T-cell (primary cell): ENCODE measurements at places on chromosomes 4 and X.

GRCh38 chr4:6951880-6952381 is 42.3 kb downstream of the TBC1D14 start:
- no peak for DNase-seq

- DNase-seq: no peak
Measured at GRCh38 chr4:4851081-4851480, 8.4 kb upstream of the MSX1 start.

DNA sequence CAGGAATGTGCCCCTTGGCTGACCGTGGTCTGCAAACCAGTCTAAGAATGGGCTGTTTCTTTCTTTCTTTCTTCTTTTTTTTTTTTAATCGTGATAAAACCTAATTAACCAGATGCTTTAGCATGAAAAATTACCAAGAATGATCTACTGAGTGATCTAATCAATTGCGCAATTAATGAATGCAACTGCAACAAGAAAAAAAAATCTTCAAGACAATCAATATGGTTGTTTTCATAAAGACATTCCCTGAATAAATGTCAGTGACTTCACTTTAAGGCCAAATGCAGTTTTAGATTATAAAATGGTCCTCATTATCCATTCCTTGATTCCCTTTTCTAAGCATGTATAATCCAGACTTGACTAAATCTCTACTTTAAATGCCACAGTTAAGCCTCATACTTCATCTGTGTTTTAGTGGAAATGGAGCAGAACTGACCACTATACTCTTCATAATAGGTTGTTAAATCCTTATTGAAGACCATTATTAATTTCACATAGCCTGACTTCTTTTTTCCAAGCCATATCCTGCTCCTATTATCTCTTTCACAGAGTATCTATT is 51.6 kb upstream of the SETD7 start:
- no peak for DNase-seq

- DNase-seq: no peak
Measured at GRCh38 chr4:74190332-74190731, 32.4 kb downstream of the MTHFD2L start.

GRCh38 chrX:37000140-37000539 is 8.0 kb upstream of the FAM47C start:
- no peak for DNase-seq

- DNase-seq: no peak
Measured at GRCh38 chrX:96752781-96753180, 68.1 kb downstream of the DIAPH2 start.

DNA sequence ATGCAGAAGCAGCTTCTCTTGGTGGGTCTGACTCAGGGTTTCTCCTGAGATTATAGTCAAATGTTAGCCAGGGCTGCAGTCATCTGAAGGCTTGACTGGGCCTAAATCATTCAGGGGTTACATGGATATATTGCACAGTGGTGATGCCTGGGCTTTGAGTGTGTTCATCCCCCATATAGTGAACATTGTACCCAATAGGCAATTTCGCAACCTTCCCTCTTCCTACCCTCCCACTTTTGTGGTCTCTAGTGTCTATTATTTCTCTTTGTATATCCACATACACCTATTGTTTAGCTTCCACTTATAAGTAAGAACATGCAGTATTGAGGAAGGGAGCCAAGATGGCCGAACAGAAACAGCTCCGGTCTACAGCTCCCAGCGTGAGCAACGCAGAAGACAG is 90.3 kb upstream of the CAMK2D start:
- no peak for DNase-seq

- DNase-seq: no peak
Measured at GRCh38 chrX:9019151-9019550, 14.8 kb downstream of the FAM9B start.

DNA sequence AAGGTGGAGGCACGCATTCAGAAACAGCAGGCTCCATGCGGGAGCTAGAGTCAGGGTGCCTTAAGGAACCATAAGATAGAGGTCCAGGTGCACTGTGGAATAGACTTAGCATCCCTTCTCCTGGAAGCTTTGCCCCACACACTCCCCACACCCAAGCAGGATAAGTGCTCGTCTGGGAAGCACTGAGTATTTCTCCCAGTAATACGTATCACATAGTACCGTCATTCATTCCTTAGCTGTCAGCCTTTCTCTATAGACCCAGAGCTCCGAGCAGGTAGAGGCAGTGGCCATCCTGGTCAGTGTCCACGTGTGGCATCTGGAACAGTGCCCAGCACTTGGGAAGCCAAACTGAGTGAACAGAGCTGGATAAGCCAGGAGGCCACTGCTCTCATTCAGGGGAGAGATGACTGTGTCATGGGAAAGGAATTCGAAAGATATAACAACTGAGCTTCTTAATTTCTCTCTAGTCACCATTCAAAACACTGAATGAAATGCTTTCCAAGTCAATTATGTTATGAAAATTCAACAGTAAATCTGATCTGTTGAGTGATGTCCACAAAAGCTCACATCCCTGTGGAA is 9.9 kb downstream of the APBB2 start:
- DNase-seq: no peak

DNA sequence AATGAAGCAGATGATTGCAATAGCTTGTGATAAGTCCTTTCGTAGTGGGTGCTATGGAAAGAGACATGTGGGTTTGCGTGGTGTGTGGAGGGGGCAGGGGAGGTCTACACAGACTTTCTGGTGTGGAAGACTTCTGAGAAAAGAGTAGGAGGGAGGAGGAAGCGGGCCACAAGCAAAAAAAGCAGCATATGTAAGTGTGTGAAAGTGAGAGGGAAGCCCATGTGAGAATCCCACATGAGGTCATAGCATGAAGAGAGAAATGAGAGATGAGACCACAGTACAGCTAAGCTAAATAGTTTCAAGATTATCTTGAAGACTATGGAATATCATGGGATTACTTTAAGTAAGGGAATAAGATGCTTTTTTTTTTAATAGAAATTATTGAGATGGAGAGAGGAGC is 2039.9 kb upstream of the TENM3 start:
- DNase-seq: no peak

DNA sequence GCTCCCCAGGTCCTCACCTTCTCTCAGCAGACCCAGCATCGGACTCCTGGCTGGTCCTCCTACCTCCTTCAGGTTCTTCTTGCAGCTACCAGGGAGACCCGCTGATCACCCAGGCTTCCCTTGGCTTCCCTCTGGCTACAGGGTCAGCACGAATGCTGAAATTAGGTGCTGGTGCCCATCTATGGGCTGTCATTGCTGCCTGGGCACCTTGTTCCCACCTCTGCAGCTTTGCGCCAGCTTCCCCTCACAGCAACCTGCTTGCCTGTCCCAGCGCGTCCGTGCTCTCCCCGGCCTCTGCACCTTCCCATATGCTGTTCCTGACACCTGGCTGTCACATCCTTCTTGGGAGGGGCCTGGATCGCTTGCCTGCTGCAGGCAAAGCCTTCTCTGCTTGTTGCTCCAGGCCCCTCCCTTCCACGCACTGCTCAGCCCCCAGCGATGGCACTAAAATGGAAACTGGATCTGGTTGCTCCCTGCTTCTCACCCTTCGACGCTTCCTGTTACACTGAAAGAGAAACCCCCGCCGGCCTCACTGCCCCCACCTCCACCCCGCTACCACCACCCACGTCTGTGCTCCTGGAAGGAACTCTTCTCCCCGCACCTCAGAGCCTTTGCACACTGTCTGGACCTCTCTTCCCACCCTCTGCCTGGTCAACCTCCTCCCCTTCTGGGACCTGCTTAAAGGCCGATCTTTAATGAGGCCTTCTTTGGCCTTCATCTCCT is 22.2 kb downstream of the C4orf50 start:
- DNase-seq: no peak

GRCh38 chrX:10387011-10387410 is 230.2 kb downstream of the CLCN4 start:
- no peak for DNase-seq
